ENCODE measurements at places on chromosomes 4 and X. TPM values are rescaled to one million over a fixed set of nuclear protein-coding genes. Genes with fewer than 3 reads are reported as not detected.

The F11 gene
- 2.1 TPM for total RNA-seq

DNA sequence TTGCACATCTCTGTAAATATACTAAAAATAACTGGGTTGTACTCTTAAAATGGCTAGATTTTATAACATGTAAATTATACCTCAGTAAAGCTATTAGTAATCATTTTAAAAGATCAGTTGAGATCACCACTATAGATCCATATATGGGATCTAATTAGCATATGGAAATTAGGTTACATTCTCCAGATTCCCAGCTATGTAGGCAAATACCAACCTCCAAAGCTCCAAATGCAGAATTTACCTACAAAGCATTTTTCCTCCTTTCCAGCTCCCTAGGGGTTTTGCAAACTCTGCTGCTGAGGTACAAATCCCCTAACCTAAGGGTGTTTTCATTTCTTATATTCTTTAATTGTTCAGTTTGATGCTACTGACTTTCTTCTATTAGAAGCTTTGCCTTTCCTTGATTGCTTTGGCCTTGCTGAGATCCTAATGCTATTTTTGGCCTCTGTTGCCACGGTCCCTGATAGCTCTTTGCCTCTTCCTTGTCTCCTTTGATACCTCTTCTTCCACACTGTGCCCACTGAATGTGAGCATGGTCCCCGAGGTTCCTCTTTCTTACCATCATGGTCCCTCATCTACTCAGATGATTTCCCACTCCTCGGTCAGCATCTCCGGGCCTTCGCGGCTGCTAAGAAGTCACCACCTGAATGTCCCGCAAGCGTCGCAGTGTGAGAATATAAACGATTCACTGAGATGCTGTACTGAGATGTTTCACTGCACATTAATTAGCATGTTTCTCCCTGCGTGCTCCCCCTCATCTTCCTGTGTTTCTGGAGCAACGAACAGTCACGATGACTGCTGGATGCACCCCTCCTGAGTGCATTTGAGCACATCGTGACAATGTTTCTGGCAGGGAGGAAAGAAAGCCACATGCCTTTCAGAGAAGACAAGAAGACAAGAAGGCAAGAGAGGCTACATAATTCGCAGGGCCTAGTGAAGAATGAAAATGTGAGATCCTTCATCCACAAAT lies 23.8 kb downstream of the ENPP6 start:
- DNase-seq, result peak; percentile 78

GRCh38 chr4:126470862-126471261 lies 1156.1 kb downstream of the FAT4 start:
- no peak for DNase-seq

DNA sequence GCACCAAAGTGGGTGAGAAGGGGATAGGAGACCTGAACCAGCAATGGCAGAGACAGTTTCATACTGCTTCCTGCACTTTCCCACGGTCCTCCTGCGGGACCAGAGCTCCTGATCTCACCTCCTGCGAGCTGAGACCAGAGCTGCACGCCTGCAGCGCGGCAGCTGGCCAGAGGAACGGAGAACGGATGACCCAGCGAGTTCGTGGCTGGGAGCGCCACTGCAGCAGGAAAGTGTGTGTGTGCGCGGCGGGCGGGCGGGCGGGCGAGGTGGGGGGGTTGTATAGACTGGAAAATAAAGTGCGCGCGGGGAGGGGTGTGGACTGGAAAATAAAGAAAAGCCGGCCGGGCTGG lies 16.5 kb downstream of the MCF2 start:
- DNase-seq, result peak; percentile 15

- no peak for DNase-seq
These were observed 99.1 kb downstream of the MAML3 start for GRCh38 chr4:140054861-140055260.

The ABLIM2 gene
- 4.3 TPM for total RNA-seq

DNA sequence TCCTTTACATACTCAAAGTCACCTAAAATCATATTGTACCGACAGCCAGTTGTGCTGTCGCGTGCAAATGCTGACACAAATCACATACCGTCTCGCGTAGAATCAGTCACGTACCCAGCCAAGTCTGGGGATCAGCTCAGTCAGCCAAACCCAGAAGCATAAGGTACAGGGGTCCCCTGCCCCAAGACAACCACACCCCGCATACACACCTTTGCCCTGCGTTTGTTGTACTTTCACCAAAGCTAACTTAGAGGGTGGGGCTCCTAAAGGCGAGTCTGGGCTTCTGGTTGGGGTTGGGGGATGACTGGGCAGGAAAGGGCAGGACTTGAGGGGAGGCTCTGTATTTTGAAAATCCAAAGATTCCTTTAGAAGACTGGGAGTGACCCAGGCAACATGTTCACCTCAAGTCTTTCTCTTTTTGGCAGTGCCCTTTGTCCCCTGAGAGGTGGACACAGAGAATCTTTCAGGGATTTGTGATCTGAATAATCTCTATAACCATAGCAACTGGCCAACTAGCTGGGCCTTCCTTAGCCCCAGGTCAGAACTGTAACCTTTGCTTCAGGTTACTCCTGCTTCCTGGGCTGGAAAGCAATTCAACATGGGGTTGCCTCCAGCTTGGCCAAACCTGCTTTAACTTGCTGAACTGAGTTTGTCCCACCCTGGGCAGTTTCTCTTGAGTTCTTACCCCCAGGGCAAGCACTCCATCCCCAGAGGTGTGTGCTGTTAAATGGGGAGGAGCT lies 992 bp downstream of the GDPD2 start:
- DNase-seq, result no peak

The GATA1 gene
- total RNA-seq, result not detected

The IL13RA2 gene
- not detected for total RNA-seq

- no peak for DNase-seq
These were observed 112.3 kb upstream of the LIMCH1 start for GRCh38 chr4:41425650-41426049.

The PPAT gene
- total RNA-seq, result 96.8 TPM

DNA sequence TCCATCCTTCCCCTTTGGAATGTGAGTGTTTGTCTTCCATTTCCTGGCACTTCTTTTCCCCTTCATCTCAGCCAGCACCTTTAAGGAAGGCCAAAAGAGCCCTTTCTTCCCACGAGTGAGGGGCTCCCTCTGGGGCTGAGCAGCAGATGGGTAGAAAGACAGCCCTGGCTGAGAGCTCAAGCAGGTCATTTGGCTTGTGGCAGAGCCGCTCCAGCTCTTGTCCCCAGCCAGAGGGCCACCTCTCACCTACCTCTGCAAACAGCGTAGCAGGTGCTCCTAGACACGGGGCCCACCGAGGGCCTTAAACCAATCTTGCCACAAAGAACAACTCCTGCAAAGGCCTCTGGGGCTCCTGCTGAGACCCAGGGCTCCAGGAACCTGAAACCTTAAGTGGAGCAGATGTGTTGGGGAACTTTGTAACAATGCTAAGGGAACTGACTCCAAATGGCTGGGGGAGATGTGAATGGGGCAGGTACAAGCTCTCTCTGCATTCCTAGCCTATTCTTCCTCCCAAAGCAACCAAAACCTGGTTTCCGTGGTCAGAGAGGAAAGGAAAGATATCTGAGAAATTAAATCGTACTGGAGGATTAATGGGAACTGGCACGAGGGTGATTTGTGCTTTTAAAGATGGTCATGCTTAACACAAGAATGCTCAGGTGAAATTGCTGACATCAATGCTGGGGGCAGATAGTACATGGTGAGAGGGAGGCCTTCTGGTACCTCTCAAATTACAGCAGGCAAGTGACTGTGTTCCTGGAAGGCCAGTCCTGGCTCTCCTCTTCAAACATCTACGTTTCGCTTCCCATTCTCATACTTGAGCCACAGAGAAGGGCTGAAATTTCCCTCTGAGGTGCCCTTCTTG lies 27.0 kb downstream of the TFDP3 start:
- peak; percentile 23 for DNase-seq

- DNase-seq, result no peak
These were observed 183.3 kb downstream of the KDR start for GRCh38 chr4:54941994-54942552.

The VEGFD gene
- not detected for total RNA-seq

DNA sequence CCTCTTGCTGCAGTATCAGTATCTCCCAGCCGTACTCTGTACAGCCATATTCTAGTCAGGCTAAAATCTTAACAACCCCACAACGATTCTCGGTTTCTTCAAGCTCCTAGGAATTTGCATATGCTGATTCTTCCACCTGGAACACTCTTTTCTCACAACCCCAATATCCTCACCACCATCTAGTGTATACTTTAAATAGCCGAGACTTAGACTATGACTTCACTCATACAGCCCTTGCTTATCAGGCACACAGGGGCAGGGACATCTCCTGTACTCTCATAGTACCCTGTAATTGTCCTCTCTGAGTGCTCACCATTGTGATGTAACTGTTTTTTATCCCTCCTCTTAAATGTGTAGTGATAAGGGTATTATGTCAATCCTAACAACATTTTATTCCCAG lies 2126.4 kb upstream of the TENM3 start:
- no peak for DNase-seq

The DTHD1 gene
- total RNA-seq, result not detected

The WDR17 gene
- 4.3 TPM for total RNA-seq

GRCh38 chrX:64152857-64153256 lies 52.7 kb downstream of the AMER1 start:
- DNase-seq, result peak; percentile 58

- no peak for DNase-seq
These were observed 121.9 kb downstream of the KIT start for GRCh38 chr4:54779476-54780148.

The GLRA2 gene
- not detected for total RNA-seq

GRCh38 chr4:104351706-104352105 lies 143.0 kb downstream of the CXXC4 start:
- DNase-seq, result no peak

DNA sequence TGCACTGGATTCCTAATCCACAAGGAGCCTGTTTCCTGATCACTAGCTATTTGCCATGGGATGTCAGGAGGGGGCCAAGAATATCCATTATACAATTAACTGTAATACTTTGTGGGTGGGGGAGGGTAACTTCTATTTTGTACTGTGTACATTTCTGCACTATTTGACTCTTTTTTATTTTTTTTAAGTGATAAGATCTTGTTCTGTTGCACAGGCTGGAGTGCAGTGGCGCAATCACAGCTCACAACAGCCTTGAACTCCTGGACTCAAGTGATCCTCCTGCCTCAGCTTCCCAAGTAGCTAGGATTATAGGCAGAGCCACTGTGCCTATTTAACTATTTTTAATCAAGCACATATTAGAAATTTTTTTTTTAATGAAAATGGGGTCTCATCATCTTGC lies 134.1 kb downstream of the ELOVL6 start:
- no peak for DNase-seq

The ARX gene
- total RNA-seq, result not detected

The SPANXN3 gene
- not detected for total RNA-seq

The PAGE2B gene
- total RNA-seq, result not detected

The SPRY1 gene
- total RNA-seq, result 67.2 TPM

GRCh38 chr4:151165205-151166000 lies 66.0 kb downstream of the RPS3A start:
- no peak for DNase-seq

The LRP2BP gene
- 0.28 TPM for total RNA-seq

- DNase-seq, result no peak
These were observed 67.8 kb downstream of the SPCS3 start for GRCh38 chr4:176387571-176387970.

GRCh38 chr4:107292979-107293378 lies 256.9 kb upstream of the DKK2 start:
- DNase-seq, result no peak

The ADAM29 gene
- total RNA-seq, result not detected

- DNase-seq, result no peak
These were observed 86.8 kb downstream of the PPP1R2C start for GRCh38 chrX:42691196-42691595.

DNA sequence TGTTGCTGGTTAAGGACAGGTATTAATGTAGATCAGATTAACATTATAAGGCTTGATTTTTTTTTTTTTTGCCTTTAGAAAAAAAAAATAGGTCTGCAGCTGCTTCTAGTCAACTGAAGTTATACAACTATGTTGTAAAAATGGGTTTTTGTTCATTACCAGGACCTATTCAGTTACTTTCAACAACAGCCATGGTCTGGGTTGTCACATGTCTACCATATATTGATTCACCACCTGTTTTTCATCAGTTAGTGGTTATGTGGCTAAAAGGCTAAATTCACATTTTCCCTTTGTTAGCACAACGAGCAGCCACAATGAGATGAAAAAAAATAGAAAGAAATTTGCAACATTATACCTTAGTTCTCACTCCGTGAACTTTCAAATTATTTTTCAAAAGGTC lies 45.5 kb downstream of the GLRB start:
- DNase-seq, result no peak

GRCh38 chrX:133804072-133804471 lies 181.3 kb downstream of the GPC3 start:
- no peak for DNase-seq

GRCh38 chr4:128686032-128686465 lies 123.5 kb upstream of the JADE1 start:
- no peak for DNase-seq

The BANK1 gene
- total RNA-seq, result 0.87 TPM

The FGF2 gene
- total RNA-seq, result 96.0 TPM

- DNase-seq, result peak; percentile 83
These were observed at the start of gene SLC9B2 for GRCh38 chr4:103076747-103077347. Gene SLC9B2 (minus strand): TSS chr4:103076761. CDS start chr4:103067550, 9,211 bp downstream.

DNA sequence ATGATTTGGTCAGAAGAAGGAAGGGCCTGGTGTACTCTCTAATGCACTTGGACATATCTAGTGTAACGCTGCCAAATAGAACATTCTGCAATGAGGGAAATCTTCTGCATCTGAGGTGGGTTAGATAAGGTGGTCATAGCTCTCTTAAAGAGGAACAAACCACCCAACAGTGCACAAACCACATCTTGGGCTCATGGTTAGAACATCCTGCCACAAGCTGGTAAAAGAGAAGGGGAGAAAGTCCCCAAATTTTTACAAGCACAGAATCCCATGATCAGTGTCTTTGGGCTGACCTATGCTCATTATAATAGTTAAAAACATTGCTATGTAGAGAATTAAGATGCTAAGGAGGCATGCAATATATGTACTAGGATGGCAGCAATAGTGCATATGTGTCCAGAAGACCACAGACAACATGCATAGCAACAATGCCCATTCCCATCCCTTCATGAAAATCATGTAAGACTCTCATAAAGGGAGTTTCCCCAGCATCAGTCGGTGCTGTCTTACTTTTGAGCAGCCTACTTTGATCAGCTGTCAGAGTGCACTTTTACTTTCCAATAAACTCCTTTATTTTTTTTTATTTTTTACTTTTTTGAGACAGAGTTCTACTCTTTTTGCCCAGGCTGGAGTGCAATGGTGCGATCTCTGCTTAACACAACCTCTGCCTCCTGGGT lies 99.7 kb upstream of the SLC7A11 start:
- no peak for DNase-seq

DNA sequence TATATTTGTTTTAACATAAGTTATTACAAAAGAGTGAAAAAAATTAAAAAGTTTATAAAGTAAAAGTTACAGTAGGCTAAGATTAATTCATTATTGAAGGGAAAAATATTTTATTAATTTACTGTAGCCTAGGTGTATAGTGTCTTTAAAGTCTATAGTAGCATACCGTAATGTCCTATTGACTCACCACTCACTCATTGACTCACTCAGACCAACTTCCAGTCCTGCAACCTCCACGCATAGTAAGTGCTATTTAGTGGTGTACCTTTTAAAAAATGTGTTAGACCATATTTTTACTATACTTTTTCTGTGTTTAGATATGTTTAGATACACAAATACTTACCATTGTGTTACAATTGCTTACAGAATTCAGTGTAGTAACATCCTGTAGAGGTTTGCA lies 841.1 kb downstream of the CENPC start:
- no peak for DNase-seq

- no peak for DNase-seq
These were observed 16.2 kb downstream of the GPAT3 start for GRCh38 chr4:83552083-83552482.
